Psoas muscle (tissue), 8 donors: ENCODE measurements at places on chromosomes 6 and 20. TPM values are rescaled to one million over a fixed set of nuclear protein-coding genes. Genes with fewer than 3 reads are reported as not detected.

TFAP2D gene
- total RNA-seq, result not detected

CTAGE9 gene
- total RNA-seq, result not detected

PTCHD4 gene
- 0.20 TPM for total RNA-seq

MRPS18B gene
- total RNA-seq, result 109 TPM

BMP6 gene
- total RNA-seq, result 3.6 TPM

HFE gene
- total RNA-seq, result 0.99 TPM

CCM2L gene
- 3.3 TPM for total RNA-seq

IDH3B gene
- 153 TPM for total RNA-seq

DNMT3B gene
- total RNA-seq, result 0.08 TPM

PLTP gene
- total RNA-seq, result 29.9 TPM

HLA-DRA gene
- total RNA-seq, result 90.0 TPM

KCNK16 gene
- not detected for total RNA-seq

SAMD3 gene
- 0.17 TPM for total RNA-seq

FKBP1C gene
- total RNA-seq, result 1.7 TPM

PGC gene
- total RNA-seq, result not detected

TMEM244 gene
- not detected for total RNA-seq

LHFPL5 gene
- total RNA-seq, result 0.34 TPM

WFDC2 gene
- total RNA-seq, result 0.74 TPM

ANGPT4 gene
- total RNA-seq, result 0.04 TPM

TXLNB gene
- total RNA-seq, result 147 TPM

NKAIN4 gene
- not detected for total RNA-seq

CDH4 gene
- total RNA-seq, result 0.55 TPM

CLDN20 gene
- total RNA-seq, result not detected

OR2J3 gene
- total RNA-seq, result not detected

TSPO2 gene
- total RNA-seq, result not detected

SLC22A16 gene
- not detected for total RNA-seq

GJA1 gene
- total RNA-seq, result 20.2 TPM

TPD52L1 gene
- 148 TPM for total RNA-seq

MAP7 gene
- 0.46 TPM for total RNA-seq

RAB32 gene
- total RNA-seq, result 3.3 TPM

TCP11 gene
- total RNA-seq, result not detected

WFDC12 gene
- not detected for total RNA-seq

DDR1 gene
- 129 TPM for total RNA-seq

KIAA0408 gene
- 10.6 TPM for total RNA-seq

ZSCAN31 gene
- total RNA-seq, result 4.8 TPM
